ENCODE measurements at places on chromosomes 4 and X. TPM values are rescaled to one million over a fixed set of nuclear protein-coding genes. Genes with fewer than 3 reads are reported as not detected.
A peak's percentile ranks its signal among the peaks of the same experiment; 100 is the strongest.

The HEPH gene
- 0.08 TPM for polyA plus RNA-seq

The PCDH18 gene
- 1.4 TPM for polyA plus RNA-seq

The CLTRN gene
- 0.04 TPM for polyA plus RNA-seq

The IQSEC2 gene
- polyA plus RNA-seq: 5.4 TPM

The GEMIN8 gene
- polyA plus RNA-seq: 24.5 TPM

The TMEM271 gene
- polyA plus RNA-seq: not detected

The PUDP gene
- polyA plus RNA-seq: 15.1 TPM

The MGARP gene
- 22.6 TPM for polyA plus RNA-seq

The HTRA3 gene
- polyA plus RNA-seq: 10.6 TPM

The SMPX gene
- not detected for polyA plus RNA-seq

The REELD1 gene
- not detected for polyA plus RNA-seq

The HCCS gene
- 14.2 TPM for polyA plus RNA-seq

GRCh38 chrX:72576141-72576894, 3.7 kb upstream of the HDAC8 start:
- DNase-seq: no peak

DNA sequence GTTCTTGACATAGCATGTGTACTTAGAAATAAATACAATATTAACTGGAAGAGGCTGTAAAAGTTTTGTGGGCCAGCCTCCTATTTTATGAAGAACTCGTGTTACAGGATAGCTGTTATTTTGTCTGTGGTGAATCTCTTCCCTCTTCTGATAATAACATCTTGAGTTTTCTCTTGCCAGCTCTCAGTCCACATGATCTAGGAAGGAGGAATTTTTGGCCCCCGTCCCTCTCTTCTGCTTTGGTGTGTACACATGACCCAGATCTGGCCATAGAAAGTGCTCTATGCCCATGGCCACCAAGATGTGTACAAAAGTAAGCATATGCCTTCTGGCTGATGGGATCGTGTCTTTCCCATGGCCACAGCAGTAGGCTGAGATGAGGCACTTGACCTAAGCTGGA, 108.0 kb upstream of the LEF1 start:
- DNase-seq: no peak

GRCh38 chr4:96913441-96914080, 1073.7 kb downstream of the PDHA2 start:
- DNase-seq: no peak

DNA sequence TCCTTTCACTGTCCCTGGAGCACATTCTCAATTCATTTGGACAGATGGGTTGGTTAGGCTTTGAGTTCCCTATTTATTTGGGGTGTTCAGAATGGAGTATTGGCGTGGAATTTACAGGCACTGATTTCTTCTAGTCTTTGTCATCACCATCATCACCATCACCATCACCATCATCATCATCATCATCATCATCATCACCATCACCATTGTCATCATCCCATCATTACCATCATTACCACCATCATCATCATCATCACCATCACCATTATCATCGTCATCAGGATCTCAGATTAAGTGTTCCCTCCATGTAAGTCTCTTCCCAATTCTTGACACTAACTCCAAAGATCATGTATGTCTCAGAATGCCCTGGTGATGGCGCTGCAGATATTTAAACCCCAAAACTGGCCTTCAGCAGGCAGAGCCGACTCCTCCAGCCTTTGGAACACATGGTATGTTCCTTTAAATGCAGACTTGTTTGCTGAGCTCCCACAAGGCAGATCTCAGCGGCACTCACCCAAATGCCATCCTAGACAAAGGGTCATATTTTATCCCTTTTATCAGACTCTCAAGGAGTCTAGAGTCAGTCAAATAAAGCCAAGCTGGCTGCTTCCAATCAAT, 19.8 kb upstream of the FAM9A start:
- DNase-seq: no peak

DNA sequence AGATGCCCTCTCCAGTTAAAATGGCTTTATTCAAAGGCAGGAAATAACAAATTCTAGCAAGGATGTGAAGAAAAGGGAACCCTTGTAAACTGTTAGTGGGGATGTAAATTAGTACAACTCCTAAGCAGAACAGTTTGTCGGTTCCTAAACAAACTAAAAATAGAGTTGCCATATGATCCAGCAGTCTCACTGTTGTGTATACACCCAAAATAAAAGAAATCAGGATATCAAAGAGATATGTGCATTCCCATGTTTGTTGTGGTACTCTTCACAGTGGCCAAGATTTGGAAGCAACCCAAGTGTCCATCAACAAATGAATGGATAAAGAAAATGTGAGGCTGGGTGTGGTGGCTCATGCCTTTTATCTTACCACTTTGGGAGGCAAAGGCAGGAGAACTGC, 36.1 kb downstream of the ADH7 start:
- no peak for DNase-seq

DNA sequence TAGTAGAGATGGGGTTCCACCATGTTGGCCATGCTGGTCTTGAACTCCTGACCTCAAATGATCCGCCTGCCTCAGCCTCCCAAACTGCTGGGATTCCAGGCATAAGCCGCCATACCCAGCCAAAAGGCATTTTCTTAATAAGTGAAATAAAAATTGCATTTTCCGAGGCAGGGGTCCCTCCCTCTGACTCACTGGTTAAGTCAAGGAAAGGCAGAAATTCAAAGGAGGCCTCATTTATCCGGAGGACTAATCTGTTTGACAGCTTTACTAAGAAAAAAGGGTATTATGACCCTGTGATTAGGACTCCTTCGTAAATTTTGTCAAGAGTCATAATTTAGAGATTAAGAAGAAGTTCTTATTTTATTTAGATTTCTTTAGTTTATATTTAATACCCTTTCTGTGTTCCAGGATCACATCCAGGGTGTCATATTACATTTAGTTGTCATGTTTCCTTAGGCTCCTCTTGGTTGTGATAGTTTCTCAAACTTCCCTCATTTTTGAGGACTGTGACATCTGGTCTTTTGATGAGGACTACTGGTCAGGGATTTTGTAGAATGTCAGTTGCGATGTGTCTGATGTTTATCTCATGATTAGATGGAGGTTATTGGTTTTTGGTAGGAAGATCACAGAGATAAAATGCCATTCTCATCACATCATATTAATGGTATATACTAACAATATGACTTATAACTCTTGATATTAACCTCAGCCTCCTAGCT, 753.7 kb upstream of the AMOT start:
- DNase-seq: no peak

DNA sequence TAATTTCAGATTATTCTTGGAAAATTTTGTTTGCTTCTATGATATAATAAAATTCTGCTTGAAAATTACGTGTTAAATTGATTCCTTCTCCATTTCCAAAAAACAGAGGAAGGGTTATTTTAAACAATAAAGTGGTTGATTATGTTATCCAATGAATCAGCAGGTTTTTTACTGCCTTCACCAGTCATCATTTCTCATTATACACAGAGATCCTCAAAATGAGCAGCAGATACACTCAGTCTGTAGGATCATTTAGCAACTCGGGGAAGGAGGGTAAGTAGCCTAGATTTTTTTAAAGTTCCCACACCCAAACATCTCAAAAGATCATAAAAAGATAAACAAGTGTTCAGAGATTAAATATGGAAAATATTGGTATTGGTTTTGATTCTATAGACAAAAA, 6.8 kb upstream of the TMEM144 start:
- no peak for DNase-seq

GRCh38 chrX:39907964-39908661, 189.6 kb downstream of the BCOR start:
- peak; percentile 45 for DNase-seq

- DNase-seq: peak; percentile 20
Observed at GRCh38 chr4:141702472-141703182, 66.2 kb downstream of the IL15 start.

DNA sequence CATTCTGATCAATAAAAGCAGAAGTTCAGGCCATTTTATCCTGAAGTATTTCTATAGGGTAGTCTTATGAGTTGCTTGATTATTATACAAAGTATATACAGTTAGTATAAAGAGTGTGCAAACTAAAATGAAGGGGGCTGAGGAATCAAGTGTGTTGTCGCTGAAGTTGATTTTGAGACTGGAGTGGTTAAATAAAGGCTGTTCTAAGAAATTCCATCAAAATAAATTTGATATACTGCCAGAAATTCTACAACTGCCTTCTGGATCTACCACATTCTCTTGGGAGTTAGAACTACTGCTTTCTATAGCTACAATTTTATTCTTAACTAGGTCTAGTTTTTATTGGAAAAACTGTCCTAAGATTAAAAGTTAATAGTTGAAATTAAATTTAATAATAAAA, 12.4 kb downstream of the EDNRA start:
- no peak for DNase-seq

DNA sequence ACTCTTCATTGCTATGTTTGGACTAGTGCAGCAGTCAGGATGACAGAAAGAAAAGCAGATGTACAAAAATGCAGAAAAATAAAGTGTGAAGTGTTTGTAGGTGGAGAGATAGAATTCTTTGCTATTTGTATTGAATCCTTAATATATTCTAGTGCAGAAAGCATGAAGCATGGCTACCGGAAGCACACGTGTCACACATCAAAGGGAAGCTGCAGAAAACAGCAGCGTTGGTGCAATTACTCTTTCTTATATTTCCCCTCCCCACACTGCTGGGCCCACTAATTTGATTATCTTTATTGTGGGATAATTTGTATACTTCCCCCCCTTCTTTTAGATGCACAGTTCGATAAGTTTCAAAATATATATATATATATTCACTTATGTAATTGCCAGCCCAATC, 35.9 kb upstream of the TAPT1 start:
- no peak for DNase-seq

- no peak for DNase-seq
Observed at GRCh38 chr4:109624536-109624935, 64.5 kb downstream of the MCUB start.

DNA sequence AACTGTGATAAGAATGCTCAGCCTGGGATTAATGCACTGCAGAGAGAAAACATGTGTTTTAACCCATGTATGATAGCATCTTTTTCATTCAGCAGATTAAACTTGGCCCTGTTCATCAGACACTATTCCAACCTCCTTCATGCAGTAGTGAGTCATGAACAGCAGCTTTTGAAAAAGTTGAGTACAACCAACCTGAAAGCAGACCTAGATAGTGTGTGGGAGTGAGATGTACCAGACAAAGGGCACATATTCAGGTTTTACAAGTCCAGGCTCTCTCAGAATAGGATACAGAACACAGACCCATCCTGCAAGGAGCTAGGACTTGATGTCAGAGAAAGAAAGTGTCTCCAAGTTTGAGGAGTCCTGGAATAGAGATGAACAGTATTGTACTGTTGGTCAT, 237.3 kb upstream of the STS start:
- DNase-seq: no peak

DNA sequence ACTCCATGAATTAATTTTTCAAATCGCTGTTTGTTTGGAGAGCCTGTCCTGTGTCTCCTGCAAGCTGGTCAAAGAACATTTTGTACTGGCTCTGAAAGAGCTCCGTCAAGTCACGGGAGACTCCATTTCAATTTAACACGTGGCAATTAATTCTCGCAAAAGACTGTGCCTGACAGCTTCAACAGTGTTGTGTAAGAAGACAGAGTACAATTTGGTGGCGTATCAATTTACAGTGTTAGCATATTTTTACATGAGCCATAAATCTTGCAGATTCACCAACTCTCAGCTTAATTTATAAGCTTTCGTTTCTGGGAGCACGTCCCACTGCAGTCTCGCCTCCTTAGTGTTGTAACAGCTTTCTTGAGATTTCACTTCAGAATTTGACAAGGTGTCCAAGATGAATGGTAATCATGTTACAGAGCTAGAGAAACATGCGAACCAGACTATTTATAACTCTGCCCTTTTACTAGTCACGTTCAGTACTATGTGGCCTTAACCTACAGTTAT, 70.8 kb downstream of the RWDD4 start:
- DNase-seq: no peak

- no peak for DNase-seq
Observed at GRCh38 chr4:59729321-59729720, 1470.8 kb upstream of the ADGRL3 start.

GRCh38 chrX:37302569-37302968, 46.6 kb upstream of the PRRG1 start:
- peak; percentile 43 for DNase-seq

GRCh38 chrX:113726009-113726408, 857.9 kb upstream of the HTR2C start:
- DNase-seq: no peak

- DNase-seq: no peak
Observed at GRCh38 chrX:138378876-138379275, 332.6 kb downstream of the FGF13 start.

DNA sequence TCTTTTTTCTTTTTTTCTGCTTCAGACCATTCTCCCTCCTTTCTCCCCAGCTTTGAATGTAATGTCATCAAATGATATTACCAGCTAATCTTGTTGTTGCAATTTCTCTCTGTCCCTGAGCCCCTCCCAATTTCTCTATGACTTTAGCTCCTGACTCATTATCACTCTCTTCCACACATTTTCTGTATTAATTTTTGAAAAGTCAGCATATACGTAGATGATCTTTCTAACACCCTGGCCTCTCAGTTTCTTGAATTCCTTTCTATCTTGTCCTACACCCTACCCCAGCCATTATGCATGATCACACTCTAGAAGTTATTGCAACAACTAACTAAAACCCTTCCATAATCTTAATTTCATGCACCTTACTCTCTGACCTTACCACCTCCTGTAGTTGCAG, 13.1 kb upstream of the TRPC3 start:
- DNase-seq: no peak

- peak; percentile 83 for DNase-seq
Observed at GRCh38 chr4:85778632-85779131, 303.7 kb downstream of the ARHGAP24 start.

DNA sequence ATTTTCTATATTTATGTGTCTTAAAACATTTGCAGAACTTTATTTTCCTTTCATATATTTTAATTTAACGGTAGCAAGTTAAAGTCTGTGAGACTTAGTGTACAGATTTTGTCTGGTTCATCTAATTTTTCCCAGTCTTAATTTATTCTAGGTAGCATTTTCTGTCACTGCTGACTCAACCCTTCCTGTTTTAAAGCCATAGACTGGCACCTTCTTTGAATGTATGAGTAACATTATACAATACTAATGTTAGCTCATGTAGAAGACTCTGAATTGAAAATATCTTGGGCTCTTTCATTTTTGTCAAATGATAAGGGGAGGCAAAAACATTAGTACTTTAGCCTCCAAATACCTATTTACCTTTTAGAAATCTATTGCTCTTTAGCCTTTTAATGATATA, 43.6 kb downstream of the BLTP1 start:
- no peak for DNase-seq

DNA sequence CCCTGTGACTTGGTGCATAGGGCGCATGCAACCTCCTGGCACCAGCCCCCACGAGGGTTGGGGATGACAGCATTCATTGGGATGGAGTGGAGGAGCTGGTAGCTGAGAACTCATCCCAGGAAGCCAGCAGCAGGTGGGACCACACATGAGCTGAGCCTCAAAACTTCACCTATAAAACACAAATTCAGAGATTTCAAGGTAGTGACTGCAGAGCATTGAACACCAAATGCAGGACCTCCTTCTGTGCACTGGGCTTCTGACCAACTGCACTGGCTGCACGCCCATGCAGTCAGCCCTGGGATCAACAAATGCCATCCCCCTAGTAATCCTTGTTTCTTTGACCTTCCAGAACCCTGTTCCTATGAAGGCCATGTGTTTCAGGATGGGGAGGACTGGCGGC, 197.8 kb downstream of the FRAS1 start:
- no peak for DNase-seq
